CD8-positive, alpha-beta memory T cell (primary cell): ENCODE measurements at places on chromosomes 1 and 21. TPM values are rescaled to one million over a fixed set of nuclear protein-coding genes. Genes with fewer than 3 reads are reported as not detected.

DNA sequence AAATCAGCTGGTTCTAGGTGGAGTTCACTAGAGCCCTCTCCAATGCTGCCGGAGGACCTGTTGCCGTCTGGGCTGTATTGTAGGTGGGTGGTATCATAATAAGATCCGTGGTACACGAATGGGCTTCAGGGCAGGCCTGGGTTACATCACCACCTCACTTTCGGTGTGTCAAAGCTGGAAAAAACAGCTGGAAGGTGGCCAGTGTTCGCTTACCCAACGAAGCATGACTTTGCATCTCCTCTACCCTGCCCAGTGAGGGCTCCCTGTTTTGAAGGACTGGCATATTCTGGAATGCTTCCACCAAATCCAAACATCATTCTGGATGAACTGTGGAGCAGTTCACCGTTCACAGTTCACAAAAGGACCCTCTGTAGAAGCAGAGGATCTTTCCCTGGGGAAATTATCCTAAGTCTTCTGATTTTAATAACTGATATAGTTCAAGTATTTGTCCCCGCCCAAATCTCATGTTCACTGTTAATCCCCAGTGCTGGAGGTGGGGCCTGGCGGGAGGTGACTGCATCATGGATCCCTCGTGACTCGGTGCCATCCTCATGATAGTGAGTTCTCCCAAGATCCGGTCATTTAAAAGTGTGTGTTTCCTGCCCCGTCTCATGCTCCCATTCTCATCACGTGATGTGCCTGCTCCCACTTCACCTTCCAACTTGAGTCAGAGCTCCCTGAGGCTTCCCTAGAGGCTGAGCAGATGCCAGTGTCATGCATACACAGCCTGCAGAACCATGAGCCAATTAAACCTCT is 429.0 kb downstream of the KIF26B start:
- no peak overlapping the region for H3K4me3 ChIP-seq
- no peak overlapping the region for H3K27ac ChIP-seq
- H3K36me3 ChIP-seq, result no peaks in the 10 kb centered on the region
- no peaks in the 10 kb centered on the region for H3K27me3 ChIP-seq

- no peak overlapping the region for H3K4me3 ChIP-seq
- no peak for DNase-seq
- H3K4me1 ChIP-seq, result no peaks in the 10 kb centered on the region
- H3K27me3 ChIP-seq, result no peaks in the 10 kb centered on the region
Observed at GRCh38 chr1:232990176-232991128, 40.0 kb downstream of the NTPCR start.

DNA sequence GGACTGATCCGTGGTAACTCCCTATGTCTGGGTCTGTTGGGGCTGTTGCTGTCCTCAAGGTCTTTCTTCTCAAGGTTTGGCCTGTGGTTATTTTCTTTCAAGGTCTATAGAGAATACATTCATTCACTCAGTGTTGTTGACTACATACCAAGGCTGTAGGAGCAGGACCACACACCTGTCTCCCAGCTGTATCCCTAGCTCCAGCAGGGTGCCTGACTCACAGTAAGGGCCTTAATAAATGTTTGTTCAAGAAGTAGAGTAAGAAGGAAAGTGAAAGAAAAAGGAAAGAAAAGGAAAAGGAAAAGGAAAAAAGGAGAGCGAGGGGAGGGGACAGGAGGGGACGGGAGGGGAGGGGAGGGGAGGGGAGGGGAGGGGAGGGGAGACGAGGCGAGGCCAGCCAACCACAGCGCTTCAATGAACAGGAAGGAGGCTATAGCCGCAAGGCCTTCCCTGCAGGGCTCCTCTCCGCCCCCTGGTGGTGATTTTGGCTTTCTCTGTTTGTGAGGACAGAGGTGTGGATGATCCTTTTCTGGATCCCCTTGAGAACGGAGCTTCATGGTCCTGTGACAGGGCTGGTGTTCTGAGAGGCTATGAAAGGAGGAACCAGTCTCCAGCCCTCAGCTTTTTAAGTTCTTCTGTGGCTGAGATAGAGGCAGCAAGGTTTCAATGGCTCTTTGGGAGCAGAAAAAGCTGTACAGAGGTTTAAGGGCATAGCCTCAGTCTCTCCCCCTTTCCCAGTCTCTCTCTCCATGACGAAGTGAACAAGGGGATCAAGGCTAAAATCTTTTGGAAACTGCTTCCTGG is 30.6 kb upstream of the LCE5A start:
- no peak overlapping the region for H3K27ac ChIP-seq
- peak; percentile 64 for DNase-seq
- no peaks in the 10 kb centered on the region for H3K4me1 ChIP-seq
- H3K4me3 ChIP-seq, result no peak overlapping the region

Gene NR5A2
- not detected for total RNA-seq

Gene LCE1E
- not detected for total RNA-seq

Gene CD48
- 224 TPM for total RNA-seq
